ENCODE measurements at places on chromosomes 1 and 21. TPM values are rescaled to one million over a fixed set of nuclear protein-coding genes. Genes with fewer than 3 reads are reported as not detected.

The ITLN1 gene
- not detected for polyA plus RNA-seq

The LENEP gene
- polyA plus RNA-seq = 0.29 TPM

GRCh38 chr1:115531631-115532264, 110.0 kb upstream of the VANGL1 start:
- no peak for DNase-seq

DNA sequence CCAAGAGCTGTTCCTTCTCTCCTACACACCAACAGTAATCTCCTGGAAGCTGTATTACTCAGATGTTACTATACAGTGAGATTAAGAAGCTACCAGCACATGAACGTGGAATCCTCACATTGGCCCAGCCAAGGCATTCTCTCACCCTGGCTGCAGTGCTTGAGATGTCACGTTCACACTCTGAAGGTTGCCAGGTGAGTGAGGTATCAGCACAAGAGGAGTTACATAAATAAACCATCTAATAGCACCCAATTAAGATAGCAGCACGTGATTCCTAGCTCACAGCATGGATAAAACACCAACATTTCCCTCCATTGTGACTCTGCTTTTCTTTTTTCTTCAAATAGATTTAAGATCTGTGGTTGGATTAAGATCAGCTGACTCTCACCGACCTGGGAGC, 182.8 kb downstream of the PLPP3 start:
- no peak for DNase-seq

- no peak for DNase-seq
Observed at GRCh38 chr1:93690921-93691789, 9.5 kb upstream of the BCAR3 start.
